ENCODE measurements at places on chromosomes 12 and 14. TPM values are rescaled to one million over a fixed set of nuclear protein-coding genes. Genes with fewer than 3 reads are reported as not detected.

GRCh38 chr14:91464615-91465205, 45.4 kb downstream of the PPP4R3A start:
- H3K27ac ChIP-seq = no peak overlapping the region
- no peak overlapping the region for H3K4me3 ChIP-seq
- DNase-seq = no peak

GRCh38 chr12:100624571-100624970, 51.1 kb downstream of the GAS2L3 start:
- H3K27ac ChIP-seq = no peak overlapping the region
- no peaks in the 10 kb centered on the region for H3K27me3 ChIP-seq
- no peak for DNase-seq
- H3K36me3 ChIP-seq = peaks cover 7% of the 10 kb centered on the region
- no peaks in the 10 kb centered on the region for H3K4me1 ChIP-seq

DNA sequence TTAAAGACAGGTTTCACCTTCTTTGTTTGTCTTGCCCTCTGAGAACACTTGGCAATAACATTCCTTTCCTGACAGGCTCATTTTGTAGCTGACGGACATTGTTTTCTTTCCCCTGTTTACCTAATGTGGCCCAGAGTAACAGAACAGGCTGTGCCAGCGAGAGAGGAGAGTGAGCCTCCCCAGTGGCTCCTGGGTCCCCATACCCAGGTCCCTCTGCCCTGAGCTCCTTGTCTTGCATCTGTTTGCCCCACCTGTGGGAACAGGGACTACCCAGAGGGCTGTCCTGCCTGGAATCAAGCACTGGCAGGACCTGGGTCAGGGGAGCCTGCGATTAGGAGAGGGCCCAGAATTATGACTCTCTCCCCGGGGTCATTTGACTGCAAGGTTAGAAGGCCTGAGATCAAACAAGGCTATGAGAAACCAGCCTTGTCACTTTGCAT, 222.9 kb downstream of the ZFP36L1 start:
- peak overlapping the region; percentile 21 for H3K27ac ChIP-seq
- H3K27me3 ChIP-seq = no peaks in the 10 kb centered on the region
- no peak overlapping the region for H3K4me3 ChIP-seq
- no peak for DNase-seq

GRCh38 chr12:52645982-52646381, 6.0 kb downstream of the KRT2 start:
- no peak for DNase-seq
- H3K4me1 ChIP-seq = peaks cover 22% of the 10 kb centered on the region
- no peaks in the 10 kb centered on the region for H3K36me3 ChIP-seq
- peaks cover 4% of the 10 kb centered on the region for H3K27me3 ChIP-seq

Gene HOXC4
- 2.3 TPM for total RNA-seq

DNA sequence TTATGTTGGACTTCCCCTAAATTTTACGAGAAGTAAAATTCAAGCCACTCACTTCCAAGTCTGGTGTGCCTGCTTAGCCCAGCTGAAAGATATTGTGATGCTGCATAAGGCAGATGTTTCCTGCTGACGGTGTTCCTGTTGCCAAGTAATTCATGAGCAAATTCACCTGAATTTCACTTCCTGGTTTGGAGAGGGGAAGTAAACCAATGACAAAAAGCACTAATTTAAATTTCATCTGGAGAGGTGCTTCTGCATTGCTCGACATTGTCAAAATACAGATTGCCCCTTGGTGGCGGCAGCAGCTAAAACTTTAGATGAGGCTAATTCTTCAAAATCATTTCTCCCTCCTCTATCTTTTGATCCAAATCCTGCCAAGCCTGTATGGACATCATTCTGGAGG, 281.1 kb downstream of the AACS start:
- no peaks in the 10 kb centered on the region for H3K36me3 ChIP-seq
- H3K27ac ChIP-seq = no peak overlapping the region
- H3K27me3 ChIP-seq = no peaks in the 10 kb centered on the region
- no peak for DNase-seq
- no peaks in the 10 kb centered on the region for H3K4me1 ChIP-seq
- no peak overlapping the region for H3K4me3 ChIP-seq

Gene CHGA
- total RNA-seq = 0.55 TPM

DNA sequence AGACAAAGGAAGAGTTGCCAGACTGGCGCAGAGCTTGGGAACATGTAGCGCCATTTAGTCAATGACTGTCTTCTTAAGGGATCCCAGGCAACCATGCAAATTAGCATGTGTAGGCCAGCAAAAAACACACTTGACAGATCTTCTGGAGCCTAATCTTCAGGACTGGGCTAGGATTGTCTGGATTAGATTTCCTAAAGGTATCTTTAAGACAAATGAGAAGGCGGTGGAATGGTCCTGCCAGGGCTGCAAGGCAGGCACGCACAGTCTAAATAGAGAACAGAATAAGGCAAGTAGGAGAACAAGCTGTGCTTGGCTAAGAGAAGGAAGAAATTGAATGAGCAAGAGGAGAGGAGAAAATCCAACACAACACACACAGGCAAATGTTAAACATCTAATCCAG, 80.0 kb downstream of the CIT start:
- no peak overlapping the region for H3K27ac ChIP-seq
- no peaks in the 10 kb centered on the region for H3K4me1 ChIP-seq
- H3K4me3 ChIP-seq = no peak overlapping the region
- no peaks in the 10 kb centered on the region for H3K36me3 ChIP-seq
- H3K27me3 ChIP-seq = no peaks in the 10 kb centered on the region
- DNase-seq = no peak

DNA sequence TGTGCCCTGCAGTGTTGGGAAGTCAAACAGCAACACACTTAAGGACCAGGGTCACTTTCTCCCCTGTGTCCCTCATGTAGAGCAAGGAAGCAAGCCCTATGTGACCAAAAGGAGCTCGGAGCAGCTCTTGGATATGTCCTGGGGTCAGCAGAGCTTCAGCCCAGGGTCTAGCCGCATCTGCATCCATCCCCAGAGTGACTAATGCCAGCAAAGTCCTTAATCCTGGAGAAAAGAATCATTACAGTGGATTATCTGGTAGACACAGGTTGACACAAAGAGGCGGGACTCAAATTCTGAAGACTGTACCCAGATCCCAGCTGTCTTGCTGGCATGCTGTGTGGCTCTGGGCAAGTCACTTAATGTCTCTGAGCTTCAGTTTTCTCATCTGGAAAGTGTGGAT, 239.1 kb upstream of the PWP1 start:
- peaks cover 7% of the 10 kb centered on the region for H3K4me1 ChIP-seq
- H3K27me3 ChIP-seq = no peaks in the 10 kb centered on the region
- H3K36me3 ChIP-seq = no peaks in the 10 kb centered on the region
- no peak overlapping the region for H3K4me3 ChIP-seq
- no peak for DNase-seq

GRCh38 chr14:73003681-73004080, 23.2 kb downstream of the ZFYVE1 start:
- H3K4me3 ChIP-seq = no peak overlapping the region
- no peaks in the 10 kb centered on the region for H3K36me3 ChIP-seq
- H3K4me1 ChIP-seq = peaks cover 18% of the 10 kb centered on the region

DNA sequence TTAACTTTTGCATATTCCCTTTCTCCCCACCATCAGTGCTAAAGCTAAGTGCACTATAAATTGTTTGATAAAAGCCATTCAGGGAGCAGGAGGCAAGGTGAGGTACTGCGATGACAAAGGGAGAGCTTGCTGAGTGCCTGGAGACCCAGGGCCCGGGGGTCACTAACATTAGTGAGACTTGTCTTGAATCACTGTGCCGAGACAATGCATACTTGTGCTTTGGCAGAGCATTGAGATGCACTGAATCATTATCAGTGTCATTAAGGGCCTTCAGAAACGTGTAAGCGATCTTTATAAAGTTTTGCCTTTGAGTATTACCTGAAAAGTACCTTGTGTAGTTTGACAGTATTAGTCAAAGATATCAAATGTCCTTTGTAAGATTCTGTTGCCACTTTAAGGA, 447.5 kb downstream of the PCNX1 start:
- H3K36me3 ChIP-seq = no peaks in the 10 kb centered on the region
- H3K4me1 ChIP-seq = peaks cover 26% of the 10 kb centered on the region
- H3K27ac ChIP-seq = no peak overlapping the region
- H3K27me3 ChIP-seq = no peaks in the 10 kb centered on the region
- no peak for DNase-seq

DNA sequence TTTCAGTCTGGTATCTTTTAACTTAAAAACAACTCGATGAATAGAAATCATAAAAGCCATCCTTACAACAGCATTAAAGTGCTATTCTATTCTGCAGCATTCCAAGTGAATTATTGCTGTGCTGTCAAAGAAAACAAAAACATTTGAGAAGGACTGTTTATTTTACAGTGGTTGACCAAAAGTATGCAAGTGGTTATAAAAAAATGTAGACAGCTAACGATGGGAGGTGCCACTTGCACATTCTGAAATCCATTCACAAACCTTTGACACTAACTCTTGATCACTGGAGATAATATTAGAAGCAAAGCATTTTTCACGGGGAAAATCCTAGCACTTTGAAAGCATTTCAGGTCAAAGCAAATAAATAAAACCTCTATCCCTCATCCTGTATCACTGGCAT, 55.6 kb downstream of the HMGA2 start:
- no peaks in the 10 kb centered on the region for H3K36me3 ChIP-seq
- H3K27me3 ChIP-seq = no peaks in the 10 kb centered on the region
- H3K4me1 ChIP-seq = peaks cover 16% of the 10 kb centered on the region
- H3K27ac ChIP-seq = no peak overlapping the region
- no peak for DNase-seq

Gene DDX47
- 76.4 TPM for total RNA-seq

Gene CCDC196
- not detected for total RNA-seq

Gene SART3
- total RNA-seq = 76.8 TPM

DNA sequence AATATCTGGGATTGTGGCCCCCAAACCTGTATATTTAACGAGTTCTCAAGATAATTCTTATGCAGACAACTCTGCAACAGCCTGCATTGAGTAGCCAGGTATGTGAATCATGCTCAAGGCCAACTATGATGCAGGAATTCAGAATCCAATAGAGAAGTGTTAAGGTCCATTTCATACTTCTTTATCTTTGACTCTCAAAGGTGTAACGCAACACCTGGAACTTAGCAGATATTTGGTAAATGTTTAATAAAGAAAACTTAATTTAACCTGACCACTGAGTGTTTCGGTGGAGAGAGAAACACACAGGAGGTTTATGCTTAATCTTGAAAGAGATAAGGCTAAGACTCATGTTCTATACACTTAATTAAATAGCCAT, 156.5 kb upstream of the PLEKHG7 start:
- no peak overlapping the region for H3K4me3 ChIP-seq
- peaks cover 24% of the 10 kb centered on the region for H3K4me1 ChIP-seq
- no peak for DNase-seq
- no peaks in the 10 kb centered on the region for H3K27me3 ChIP-seq

- H3K36me3 ChIP-seq = no peaks in the 10 kb centered on the region
- H3K4me3 ChIP-seq = no peak overlapping the region
- no peak for DNase-seq
- H3K27me3 ChIP-seq = no peaks in the 10 kb centered on the region
- no peaks in the 10 kb centered on the region for H3K4me1 ChIP-seq
- no peak overlapping the region for H3K27ac ChIP-seq
Observed at GRCh38 chr12:127263621-127264020, 1003.3 kb upstream of the TMEM132C start.

Gene PTPRQ
- 0.24 TPM for total RNA-seq

DNA sequence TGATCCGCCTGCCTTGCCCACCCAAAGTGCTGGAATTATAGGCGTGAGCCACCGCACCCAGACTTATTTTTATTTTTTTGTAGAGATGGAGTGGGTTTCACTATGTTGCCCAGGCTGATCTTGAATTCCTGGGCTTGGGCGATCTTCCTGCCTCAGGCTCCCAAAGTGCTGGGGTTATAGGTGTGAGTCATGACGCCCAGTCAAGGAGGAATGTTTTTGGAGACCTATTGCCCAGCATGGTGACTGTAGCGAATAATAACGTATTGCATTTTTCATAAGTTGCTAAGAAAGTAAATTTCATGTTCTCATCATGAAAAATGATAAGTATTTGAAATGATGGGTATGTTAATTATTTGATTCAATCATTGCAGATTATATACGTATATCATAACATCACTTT, 46.5 kb downstream of the TEAD4 start:
- H3K4me1 ChIP-seq = no peaks in the 10 kb centered on the region
- H3K36me3 ChIP-seq = no peaks in the 10 kb centered on the region
- no peak for DNase-seq
- no peak overlapping the region for H3K4me3 ChIP-seq
- H3K27ac ChIP-seq = no peak overlapping the region

DNA sequence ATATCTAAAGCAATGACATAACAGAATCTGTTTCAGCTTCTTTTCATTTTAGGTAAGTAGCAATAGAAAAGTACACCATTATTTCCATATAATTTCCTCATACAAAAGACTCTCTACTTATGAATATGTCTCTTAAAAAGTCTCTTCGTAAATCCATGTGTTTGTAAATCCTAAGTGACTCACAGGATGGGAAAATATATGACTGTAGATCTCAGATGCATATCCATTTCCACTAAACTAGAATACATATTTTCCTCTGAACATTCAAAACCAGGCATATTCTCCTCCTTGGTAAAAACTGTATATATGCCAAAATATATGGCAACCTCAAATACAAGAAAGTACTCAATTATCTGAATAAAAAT, 93.6 kb downstream of the TXNDC16 start:
- DNase-seq = no peak
- H3K4me1 ChIP-seq = no peaks in the 10 kb centered on the region
- peaks cover 17% of the 10 kb centered on the region for H3K36me3 ChIP-seq
- H3K4me3 ChIP-seq = no peak overlapping the region
